ENCODE measurements at places on chromosomes 12 and 14. TPM values are rescaled to one million over a fixed set of nuclear protein-coding genes. Genes with fewer than 3 reads are reported as not detected.

KLHL33 gene
- 0.04 TPM for total RNA-seq

PRIMA1 gene
- 0.20 TPM for total RNA-seq

DNA sequence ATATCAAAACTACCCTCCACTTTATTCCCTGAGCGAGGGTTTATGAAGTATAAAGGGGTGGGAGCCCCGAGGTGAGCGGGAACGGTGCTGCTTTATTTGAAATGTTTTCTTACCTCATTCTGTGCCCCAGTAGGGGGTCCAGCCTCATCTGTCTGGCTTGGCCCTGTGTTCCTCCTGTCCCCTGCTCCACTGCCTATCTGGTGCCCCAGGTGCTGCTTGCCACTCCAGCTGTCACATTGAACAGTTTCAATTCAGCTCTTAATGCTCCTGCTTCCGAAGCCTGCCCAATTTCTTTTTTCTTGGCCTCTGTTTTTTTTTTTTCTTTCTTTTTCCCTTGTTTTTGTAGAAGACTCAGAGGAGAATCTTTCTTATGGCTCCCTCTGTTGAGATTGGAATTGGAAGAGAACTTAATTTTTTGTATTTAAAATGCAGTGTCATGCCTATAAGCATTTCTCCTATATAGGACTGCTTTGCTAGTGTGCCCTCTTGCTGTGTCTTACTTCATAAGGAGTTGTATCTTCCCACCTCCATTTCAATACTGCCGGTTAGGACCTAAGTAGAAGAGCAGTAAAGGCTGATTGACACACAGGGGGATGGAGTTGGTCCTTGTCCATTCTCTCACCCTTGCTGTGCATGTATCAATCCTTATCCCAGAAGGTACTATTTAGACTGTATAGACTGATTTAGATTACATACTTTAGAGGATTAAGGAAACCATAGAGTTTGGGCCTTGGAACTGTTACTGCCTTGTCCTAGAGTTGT lies 2.3 kb downstream of the ATXN7L3B start:
- DNase-seq, result peak; percentile 19

DNA sequence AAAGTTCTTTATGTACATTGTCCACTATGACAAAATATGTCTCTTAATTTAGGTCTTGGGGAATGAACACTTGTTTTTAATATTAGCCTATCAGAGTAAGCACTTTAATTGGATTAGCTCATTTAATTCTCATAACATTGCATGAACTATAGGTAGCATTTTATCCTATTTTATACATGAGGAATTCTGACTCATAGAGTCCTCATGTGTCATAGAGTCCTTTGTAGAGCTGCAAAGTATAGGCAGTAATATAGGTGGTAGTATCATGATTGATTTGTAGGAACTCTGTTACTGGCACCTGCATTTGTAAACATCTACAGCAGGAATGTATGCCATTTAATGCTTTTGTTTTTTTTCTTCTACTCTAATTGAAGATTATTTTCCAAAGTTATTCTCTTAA lies 96.0 kb downstream of the GPHN start:
- no peak for DNase-seq

DNA sequence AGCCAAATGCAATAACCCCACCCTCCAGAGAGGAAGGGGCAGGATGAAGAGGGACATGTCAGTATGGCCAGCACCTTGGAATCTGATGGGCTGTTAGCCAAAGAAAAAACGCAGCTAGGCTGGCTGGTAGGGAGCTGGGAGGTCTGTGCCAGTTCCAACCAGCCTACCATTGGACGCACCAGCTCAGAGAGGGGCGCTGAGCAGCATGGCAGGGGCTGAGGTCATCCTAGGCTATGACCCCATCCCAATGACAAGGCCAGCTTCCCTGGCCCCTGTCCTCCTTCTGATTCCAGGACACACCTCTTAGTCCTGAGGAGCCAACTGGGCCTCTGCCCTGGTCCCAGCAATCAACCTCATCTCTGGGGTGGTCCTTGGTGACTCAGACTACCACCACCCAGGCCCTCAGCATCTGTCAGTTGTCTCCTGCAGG lies 12.2 kb downstream of the ACTN1 start:
- no peak for DNase-seq

All from A673 (cell line).